Suprapubic skin (tissue), 4 donors: ENCODE measurements at places on chromosomes 1 and 21. TPM values are rescaled to one million over a fixed set of nuclear protein-coding genes. Genes with fewer than 3 reads are reported as not detected.
A peak's percentile ranks its signal among the peaks of the same experiment; 100 is the strongest.

The FAM43B gene
- total RNA-seq = not detected

The SH3D21 gene
- 26.6 TPM for total RNA-seq

The HCRTR1 gene
- not detected for total RNA-seq

The EFCAB14 gene
- total RNA-seq = 136 TPM

The SPRR3 gene
- not detected for total RNA-seq

The LRRC71 gene
- total RNA-seq = not detected

The SLC44A5 gene
- total RNA-seq = 17.7 TPM

The LRRC38 gene
- 2.7 TPM for total RNA-seq

The PIGR gene
- 0.49 TPM for total RNA-seq

The ETNK2 gene
- total RNA-seq = 25.5 TPM

DNA sequence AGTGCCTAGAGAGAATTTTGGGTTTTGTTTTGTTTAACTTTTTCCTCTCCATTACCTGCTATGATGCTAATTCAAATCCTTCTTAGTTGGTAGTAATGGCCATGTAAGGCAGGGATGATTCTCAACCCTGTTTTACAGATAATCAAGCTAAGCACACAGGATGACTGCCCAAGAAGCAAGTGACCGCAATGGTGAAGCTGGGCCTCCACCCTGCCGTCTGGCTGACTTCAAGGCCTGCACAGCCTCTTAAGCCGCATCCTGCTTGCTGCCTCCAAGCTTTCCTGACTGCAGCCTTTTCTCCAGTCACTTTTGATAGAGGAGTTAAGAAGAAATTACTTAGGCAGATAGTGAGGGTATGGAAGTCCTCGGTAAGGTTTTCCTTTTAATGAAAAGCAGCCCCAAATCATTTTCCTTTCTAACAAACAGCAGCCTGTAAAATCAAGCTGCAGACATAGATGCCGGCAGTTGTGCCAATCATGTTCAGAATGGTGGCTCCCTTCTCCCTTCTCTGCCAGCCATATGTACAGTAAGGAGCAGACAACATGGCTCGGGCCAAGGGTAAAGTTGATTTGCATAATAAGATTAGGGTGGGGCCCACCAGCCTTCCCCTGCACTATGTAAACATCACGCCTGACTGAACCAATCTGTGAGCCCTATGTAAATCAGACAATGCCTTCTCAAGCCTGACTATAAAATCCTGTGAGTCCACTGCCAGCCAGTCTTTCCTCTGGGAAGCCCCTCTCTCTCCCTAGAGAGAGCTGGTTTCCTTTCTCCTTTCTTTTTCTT lies 8.8 kb upstream of the CTBS start:
- H3K27me3 ChIP-seq = no peaks in the 10 kb centered on the region
- H3K36me3 ChIP-seq = no peaks in the 10 kb centered on the region
- no peak for DNase-seq
- H3K4me1 ChIP-seq = no peaks in the 10 kb centered on the region
- no peak overlapping the region for H3K27ac ChIP-seq

DNA sequence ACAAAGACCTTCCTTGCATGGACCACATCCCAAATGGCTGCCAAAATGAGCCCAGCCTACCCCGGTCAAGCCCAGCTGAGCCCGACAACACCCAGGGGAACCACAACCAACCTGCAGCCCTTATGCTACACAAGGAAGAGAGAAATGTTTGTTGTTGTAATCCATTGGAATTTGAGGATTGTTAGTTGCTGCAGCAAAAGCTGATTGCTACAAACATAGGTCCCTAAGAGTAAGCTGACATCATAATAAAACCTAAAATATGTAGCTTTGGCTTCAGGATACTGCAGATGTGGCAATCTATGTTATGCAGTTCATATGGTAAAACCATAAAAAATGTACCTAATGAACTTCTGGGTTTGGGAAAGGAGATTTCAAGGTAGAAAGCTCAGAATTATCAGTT lies 65.5 kb upstream of the DNAH14 start:
- H3K4me1 ChIP-seq = no peaks in the 10 kb centered on the region
- no peaks in the 10 kb centered on the region for H3K27me3 ChIP-seq
- H3K27ac ChIP-seq = no peak overlapping the region
- DNase-seq = no peak
- H3K36me3 ChIP-seq = no peaks in the 10 kb centered on the region

DNA sequence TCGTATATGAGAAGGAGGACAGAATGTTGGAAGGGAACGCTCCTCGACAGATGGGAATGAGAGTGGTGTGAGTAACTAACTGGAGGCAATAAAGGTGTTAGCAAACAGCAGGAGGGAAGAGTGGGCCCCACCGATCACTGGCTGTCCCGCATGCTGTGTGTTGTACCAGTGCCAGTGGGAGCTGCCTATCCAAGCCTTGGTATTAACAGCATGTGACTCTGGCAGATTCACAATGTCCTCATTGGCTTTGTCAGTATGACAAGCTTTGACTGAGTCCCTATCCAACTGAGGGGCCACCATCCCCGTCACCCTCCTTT lies 188.3 kb downstream of the NRIP1 start:
- no peak overlapping the region for H3K4me3 ChIP-seq
- peaks cover 26% of the 10 kb centered on the region for H3K4me1 ChIP-seq
- DNase-seq = no peak
- H3K27me3 ChIP-seq = no peaks in the 10 kb centered on the region

- H3K36me3 ChIP-seq = no peaks in the 10 kb centered on the region
- no peak overlapping the region for H3K4me3 ChIP-seq
- no peak overlapping the region for H3K27ac ChIP-seq
- peaks cover 4% of the 10 kb centered on the region for H3K4me1 ChIP-seq
- DNase-seq = no peak
Measured at GRCh38 chr1:87956072-87956471, 627.4 kb downstream of the LMO4 start.

DNA sequence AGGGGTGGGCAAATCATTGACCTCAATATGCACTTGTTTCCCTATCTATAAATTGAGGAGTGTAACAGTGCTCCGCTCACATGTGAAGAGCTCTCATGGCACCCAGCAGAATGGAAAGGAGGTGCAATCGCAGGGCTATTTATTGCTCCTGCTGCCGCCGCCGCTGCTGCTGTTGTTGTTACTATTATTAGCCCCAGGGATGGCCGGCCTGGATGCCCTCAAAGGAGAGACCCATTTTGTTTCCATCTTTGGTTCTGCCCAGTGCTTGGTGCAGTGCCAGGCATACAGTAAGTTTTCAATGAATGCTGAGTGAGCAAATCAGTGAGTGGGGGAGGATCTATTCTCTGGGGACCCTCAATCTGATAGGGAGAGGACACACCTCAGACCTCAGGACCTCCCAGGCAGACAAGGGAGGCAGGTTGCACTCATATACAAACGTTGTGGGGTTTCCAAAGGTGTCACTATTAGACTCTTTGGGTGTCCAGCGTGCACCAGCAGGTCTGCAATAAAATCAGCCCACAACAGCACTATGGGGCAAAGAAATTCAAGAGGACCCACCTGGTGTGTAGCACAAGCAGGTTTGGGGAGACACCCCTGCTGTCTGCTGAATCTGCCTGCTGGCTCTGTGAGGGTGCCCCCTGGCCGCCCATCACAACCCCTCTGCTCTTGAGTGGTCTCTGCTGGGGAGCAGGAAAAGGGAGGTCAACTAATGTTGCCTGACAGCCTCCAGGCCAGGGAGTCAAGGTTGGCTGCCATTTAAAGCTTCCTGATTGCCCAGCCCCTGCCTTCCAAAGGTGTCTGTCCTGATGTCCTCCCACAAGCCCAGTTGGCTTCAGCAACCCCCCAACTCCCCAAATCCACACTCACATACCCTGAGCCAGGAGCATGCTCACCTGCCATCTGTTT lies 136.3 kb downstream of the ACTL8 start:
- no peak overlapping the region for H3K4me3 ChIP-seq
- DNase-seq = peak; percentile 74
- no peaks in the 10 kb centered on the region for H3K36me3 ChIP-seq
- H3K27ac ChIP-seq = no peak overlapping the region
- H3K4me1 ChIP-seq = no peaks in the 10 kb centered on the region

- no peak overlapping the region for H3K27ac ChIP-seq
- H3K4me1 ChIP-seq = no peaks in the 10 kb centered on the region
- H3K4me3 ChIP-seq = no peak overlapping the region
Measured at GRCh38 chr1:15139654-15140350, 13.7 kb upstream of the TMEM51 start.

DNA sequence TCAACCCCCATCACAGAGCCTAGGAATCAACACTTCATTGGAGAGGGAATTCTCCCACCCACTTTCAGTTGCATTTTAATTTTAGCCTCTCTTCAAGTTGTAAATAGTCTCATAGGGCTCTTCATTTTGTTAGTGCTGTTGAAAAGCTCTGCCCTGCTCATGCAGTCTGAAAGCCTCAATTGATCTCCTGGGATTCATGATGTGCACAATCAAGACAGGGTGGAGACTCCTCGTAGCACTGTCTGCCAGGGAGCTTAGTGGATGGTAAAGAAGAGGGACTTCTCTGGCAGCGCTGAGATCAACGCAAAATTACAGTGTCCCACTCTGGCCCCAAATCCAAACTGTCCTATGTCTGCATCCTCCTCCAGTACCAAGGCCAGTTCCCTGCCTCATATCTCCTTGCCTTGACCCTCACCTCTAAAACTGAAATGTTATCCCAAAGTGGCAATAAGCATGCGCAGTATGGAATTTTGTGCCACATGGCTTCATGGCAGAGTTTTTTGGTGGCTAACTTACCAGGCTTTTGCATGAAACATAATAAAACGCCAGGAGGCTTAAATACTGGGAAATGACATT lies 282.2 kb downstream of the CACNA1E start:
- no peak overlapping the region for H3K27ac ChIP-seq
- peaks cover 6% of the 10 kb centered on the region for H3K27me3 ChIP-seq
- H3K4me1 ChIP-seq = peaks cover 7% of the 10 kb centered on the region
- H3K4me3 ChIP-seq = no peak overlapping the region
- DNase-seq = no peak

- no peaks in the 10 kb centered on the region for H3K36me3 ChIP-seq
- no peak for DNase-seq
- H3K4me1 ChIP-seq = no peaks in the 10 kb centered on the region
- H3K27ac ChIP-seq = no peak overlapping the region
Measured at GRCh38 chr1:34213956-34214355, 37.2 kb downstream of the C1orf94 start.

DNA sequence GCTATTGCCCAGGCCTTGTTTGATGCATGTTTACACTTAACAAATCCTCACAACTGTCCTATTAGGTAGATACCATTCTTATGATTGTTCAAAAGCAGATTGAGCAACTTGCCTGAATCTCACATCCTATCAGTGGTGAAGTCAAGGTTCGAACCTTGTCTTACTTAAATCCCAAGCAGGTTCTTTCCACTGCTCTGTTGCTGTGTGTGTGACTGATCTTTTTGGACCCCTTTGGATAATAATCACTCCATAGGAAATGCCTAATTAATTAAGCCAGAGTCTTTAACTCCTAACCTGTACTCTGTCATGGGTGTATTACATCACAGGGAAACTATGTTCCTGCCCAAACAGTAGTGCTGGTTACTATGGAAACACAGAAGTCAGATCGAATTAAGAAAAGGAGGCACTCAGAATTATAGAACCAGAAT lies 84.2 kb downstream of the SPATA46 start:
- H3K4me1 ChIP-seq = no peaks in the 10 kb centered on the region
- H3K36me3 ChIP-seq = no peaks in the 10 kb centered on the region
- no peak overlapping the region for H3K4me3 ChIP-seq
- no peak for DNase-seq
- H3K27ac ChIP-seq = no peak overlapping the region

- H3K4me1 ChIP-seq = peaks cover 6% of the 10 kb centered on the region
Measured at GRCh38 chr1:14606632-14607031, 8.1 kb downstream of the KAZN start.

- H3K4me3 ChIP-seq = peak within 1 kb of the TSS; percentile 42
- H3K27ac ChIP-seq = peak within 1 kb of the TSS; percentile 75
- peak; percentile 91 for DNase-seq
- H3K36me3 ChIP-seq = peaks cover 9% of the 10 kb centered on the region
- no peaks in the 10 kb centered on the region for H3K27me3 ChIP-seq
Measured at GRCh38 chr1:113978863-113979702, at the start of gene OLFML3. TSS of gene OLFML3 (plus strand) at chr1:113979474. CDS start at chr1:113979517, 43 bp downstream.

- no peak overlapping the region for H3K27ac ChIP-seq
- DNase-seq = no peak
- H3K36me3 ChIP-seq = no peaks in the 10 kb centered on the region
- no peak overlapping the region for H3K4me3 ChIP-seq
- no peaks in the 10 kb centered on the region for H3K4me1 ChIP-seq
Measured at GRCh38 chr1:42908046-42908445, 50.6 kb downstream of the SLC2A1 start.

GRCh38 chr1:6358757-6359201 lies 34.8 kb downstream of the ACOT7 start:
- peak overlapping the region; percentile 80 for H3K27ac ChIP-seq
- DNase-seq = no peak
- H3K27me3 ChIP-seq = no peaks in the 10 kb centered on the region
- H3K36me3 ChIP-seq = no peaks in the 10 kb centered on the region

- no peak for DNase-seq
- H3K27ac ChIP-seq = no peak overlapping the region
- no peak overlapping the region for H3K4me3 ChIP-seq
- peaks cover 14% of the 10 kb centered on the region for H3K4me1 ChIP-seq
Measured at GRCh38 chr1:211703812-211704537, 28.6 kb upstream of the NEK2 start.

GRCh38 chr1:224801844-224802490 lies 127.5 kb upstream of the DNAH14 start:
- H3K36me3 ChIP-seq = no peaks in the 10 kb centered on the region
- H3K4me1 ChIP-seq = no peaks in the 10 kb centered on the region

GRCh38 chr1:41370225-41370624 lies 9.0 kb downstream of the FOXO6 start:
- H3K27me3 ChIP-seq = no peaks in the 10 kb centered on the region
- H3K4me3 ChIP-seq = no peak overlapping the region
- H3K4me1 ChIP-seq = peaks cover 49% of the 10 kb centered on the region
- H3K36me3 ChIP-seq = no peaks in the 10 kb centered on the region
- no peak overlapping the region for H3K27ac ChIP-seq
- DNase-seq = no peak

DNA sequence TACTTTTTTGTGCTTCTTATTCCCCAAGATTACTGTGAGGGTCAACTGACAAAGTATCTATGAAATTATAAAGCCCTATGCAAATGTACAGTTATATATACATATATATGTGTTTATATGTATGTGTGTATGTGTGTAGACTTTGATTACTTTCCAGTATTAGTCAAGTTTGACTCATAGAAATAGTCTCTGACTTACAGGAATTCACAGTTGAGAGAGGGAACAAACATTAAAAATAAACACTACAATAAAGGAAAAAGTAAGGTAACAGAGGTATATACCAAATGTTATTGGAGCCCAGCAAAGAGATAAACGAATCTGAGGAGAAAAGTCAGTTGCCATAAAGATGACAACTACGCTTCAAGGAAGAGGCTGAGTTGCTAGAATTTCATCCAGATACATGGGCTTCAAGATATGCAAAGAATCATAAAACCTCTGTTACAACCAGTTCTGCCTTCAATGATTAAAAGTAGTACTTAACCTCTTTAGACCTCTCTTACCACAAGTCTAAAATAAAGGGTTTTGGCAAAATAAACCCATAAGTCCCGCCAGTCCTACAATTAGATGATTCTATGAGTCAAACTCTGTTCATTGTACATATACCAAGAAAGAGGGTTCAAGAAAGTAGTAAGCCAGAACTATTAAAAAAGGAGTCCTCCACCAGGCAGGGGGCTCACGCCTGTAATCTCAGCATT lies 7.2 kb downstream of the IFT25 start:
- H3K4me1 ChIP-seq = no peaks in the 10 kb centered on the region
- H3K4me3 ChIP-seq = no peak overlapping the region
- peaks cover 12% of the 10 kb centered on the region for H3K36me3 ChIP-seq
- no peak for DNase-seq

- H3K27ac ChIP-seq = peak overlapping the region; percentile 79
- DNase-seq = peak; percentile 80
- no peaks in the 10 kb centered on the region for H3K27me3 ChIP-seq
- H3K4me1 ChIP-seq = peaks cover 41% of the 10 kb centered on the region
- H3K4me3 ChIP-seq = no peak overlapping the region
Measured at GRCh38 chr1:183870351-183871077, 65.6 kb downstream of the RGL1 start.
